ENCODE measurements at places on chromosomes 7 and 10. TPM values are rescaled to one million over a fixed set of nuclear protein-coding genes. Genes with fewer than 3 reads are reported as not detected.

Gene ADAP1
- total RNA-seq: 11.7 TPM

GRCh38 chr10:120286280-120286679, 170.7 kb upstream of the PLPP4 start:
- no peak overlapping the region for H3K27ac ChIP-seq
- H3K4me3 ChIP-seq: no peak overlapping the region
- H3K4me1 ChIP-seq: no peaks in the 10 kb centered on the region
- H3K27me3 ChIP-seq: no peaks in the 10 kb centered on the region
- no peaks in the 10 kb centered on the region for H3K36me3 ChIP-seq
- no peak for DNase-seq

- H3K36me3 ChIP-seq: no peaks in the 10 kb centered on the region
- H3K27me3 ChIP-seq: no peaks in the 10 kb centered on the region
- no peaks in the 10 kb centered on the region for H3K4me1 ChIP-seq
- no peak for DNase-seq
- H3K4me3 ChIP-seq: no peak overlapping the region
These were observed 62.6 kb downstream of the IKZF1 start for GRCh38 chr7:50367100-50367499.

DNA sequence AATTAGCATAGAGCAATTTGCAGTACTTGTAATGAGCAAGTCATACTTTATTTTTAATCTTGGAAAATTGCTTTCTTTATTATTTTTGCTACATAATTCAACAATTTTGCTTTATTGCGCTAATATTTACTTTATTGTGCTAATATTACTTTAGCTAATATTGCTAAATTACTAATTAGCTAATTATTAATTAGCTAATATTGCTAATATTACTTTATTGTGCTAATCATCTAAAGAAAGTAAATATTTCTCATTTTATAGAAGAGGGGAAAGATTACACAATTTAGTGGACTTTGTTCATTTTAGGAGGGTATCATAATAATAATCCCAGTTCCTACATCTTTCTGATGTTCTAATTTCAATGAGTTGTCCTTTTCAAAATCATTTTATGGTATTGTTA, 61.2 kb downstream of the RUNDC3B start:
- H3K4me3 ChIP-seq: no peak overlapping the region
- H3K27ac ChIP-seq: no peak overlapping the region
- DNase-seq: no peak
- H3K36me3 ChIP-seq: no peaks in the 10 kb centered on the region
- H3K27me3 ChIP-seq: no peaks in the 10 kb centered on the region

- no peaks in the 10 kb centered on the region for H3K4me1 ChIP-seq
- no peak overlapping the region for H3K27ac ChIP-seq
- no peak overlapping the region for H3K4me3 ChIP-seq
- no peaks in the 10 kb centered on the region for H3K27me3 ChIP-seq
- H3K36me3 ChIP-seq: no peaks in the 10 kb centered on the region
These were observed 5.3 kb downstream of the DDC start for GRCh38 chr7:50559881-50560280.

DNA sequence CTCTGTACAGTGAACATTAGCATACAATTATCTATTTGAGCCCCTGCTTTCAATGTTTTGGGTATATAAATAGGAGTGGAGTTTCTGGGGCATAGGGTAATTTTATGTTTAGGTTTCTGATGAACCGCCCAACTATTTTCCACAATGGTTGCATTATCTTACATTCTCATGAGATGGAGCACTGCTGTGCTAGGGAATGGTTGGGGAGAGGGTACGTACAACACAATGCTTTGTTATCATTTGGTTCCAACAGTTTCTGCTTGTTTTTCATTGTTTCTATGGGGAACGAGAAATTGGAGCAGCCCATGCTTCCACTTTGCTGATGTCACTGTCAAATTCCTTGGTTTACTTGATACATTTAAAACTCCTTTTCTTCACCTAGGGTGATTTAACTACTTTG, 1115.3 kb downstream of the REEP3 start:
- no peaks in the 10 kb centered on the region for H3K36me3 ChIP-seq
- no peaks in the 10 kb centered on the region for H3K27me3 ChIP-seq
- no peak overlapping the region for H3K27ac ChIP-seq
- H3K4me3 ChIP-seq: no peak overlapping the region
- H3K4me1 ChIP-seq: no peaks in the 10 kb centered on the region
- no peak for DNase-seq

Gene CHST12
- 18.6 TPM for total RNA-seq

- H3K4me3 ChIP-seq: no peak overlapping the region
- no peaks in the 10 kb centered on the region for H3K27me3 ChIP-seq
- no peak for DNase-seq
- H3K27ac ChIP-seq: no peak overlapping the region
- no peaks in the 10 kb centered on the region for H3K4me1 ChIP-seq
These were observed 222.0 kb downstream of the MAD1L1 start for GRCh38 chr7:2010551-2011265.

DNA sequence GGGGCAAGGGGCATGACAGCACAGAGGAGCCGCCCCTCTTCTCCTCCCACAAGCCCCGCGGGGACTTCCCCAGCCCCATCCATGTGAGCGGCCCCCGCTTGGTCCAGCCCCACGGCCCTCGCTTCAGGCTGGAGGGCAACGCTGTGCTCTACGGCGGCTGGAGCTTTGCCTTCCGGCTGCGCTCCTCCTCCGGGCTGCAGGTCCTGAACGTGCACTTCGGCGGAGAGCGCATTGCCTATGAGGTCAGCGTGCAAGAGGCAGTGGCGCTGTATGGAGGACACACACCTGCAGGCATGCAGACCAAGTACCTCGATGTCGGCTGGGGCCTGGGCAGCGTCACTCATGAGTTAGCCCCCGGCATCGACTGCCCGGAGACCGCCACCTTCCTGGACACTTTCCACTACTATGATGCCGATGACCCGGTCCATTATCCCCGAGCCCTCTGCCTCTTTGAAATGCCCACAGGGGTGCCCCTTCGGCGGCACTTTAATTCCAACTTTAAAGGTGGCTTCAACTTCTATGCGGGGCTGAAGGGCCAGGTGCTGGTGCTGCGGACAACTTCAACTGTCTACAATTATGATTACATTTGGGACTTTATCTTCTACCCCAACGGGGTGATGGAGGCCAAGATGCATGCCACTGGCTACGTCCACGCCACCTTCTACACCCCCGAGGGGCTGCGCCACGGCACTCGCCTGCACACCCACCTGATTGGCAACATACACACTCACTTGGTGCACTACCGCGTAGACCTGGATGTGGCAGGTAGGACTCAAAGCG, 5.1 kb downstream of the AOC1 start:
- no peaks in the 10 kb centered on the region for H3K36me3 ChIP-seq
- no peaks in the 10 kb centered on the region for H3K27me3 ChIP-seq
- no peak for DNase-seq
- no peak overlapping the region for H3K27ac ChIP-seq
- H3K4me1 ChIP-seq: no peaks in the 10 kb centered on the region

DNA sequence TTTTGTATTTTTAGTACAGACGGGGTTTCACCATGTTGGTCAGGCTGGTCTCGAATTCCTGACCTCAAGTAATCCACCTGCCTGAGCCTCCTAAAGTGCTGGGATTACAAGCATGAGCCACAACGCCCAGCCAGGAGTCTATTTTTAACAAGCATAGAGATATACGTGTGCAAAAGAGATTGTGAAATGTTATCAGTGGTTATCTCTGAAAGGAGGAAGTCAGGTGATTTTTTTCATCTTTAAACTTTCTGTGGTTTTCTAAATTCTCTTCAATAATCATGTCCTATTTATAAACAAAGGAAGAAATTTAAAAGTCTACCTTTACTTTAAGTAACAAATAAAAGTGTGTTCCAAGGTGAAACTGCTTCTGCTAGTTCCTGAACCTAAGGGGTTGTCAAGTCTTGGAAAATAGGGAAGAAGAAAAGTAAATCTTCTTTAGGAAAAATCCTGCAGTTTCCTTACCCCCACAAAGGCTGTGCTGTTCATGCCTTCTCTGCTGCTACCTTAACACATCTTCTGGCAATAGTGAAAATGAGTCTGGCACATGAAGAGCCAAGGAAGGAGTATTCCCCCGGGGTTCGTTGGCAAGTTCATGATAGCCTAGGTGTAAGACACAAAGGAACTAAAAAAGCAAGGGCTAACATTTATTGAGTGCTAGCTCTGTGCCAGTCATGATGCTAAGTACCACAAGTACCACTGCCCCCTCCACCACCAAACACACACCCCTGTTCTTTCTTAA, 51.1 kb downstream of the CYP26A1 start:
- H3K27ac ChIP-seq: no peak overlapping the region
- no peaks in the 10 kb centered on the region for H3K4me1 ChIP-seq
- H3K4me3 ChIP-seq: no peak overlapping the region
- no peaks in the 10 kb centered on the region for H3K27me3 ChIP-seq

- no peaks in the 10 kb centered on the region for H3K36me3 ChIP-seq
- no peak overlapping the region for H3K4me3 ChIP-seq
- no peak for DNase-seq
- H3K27ac ChIP-seq: peak overlapping the region; percentile 91
- no peaks in the 10 kb centered on the region for H3K27me3 ChIP-seq
- H3K4me1 ChIP-seq: peaks cover 38% of the 10 kb centered on the region
These were observed 725.1 kb downstream of the GRID1 start for GRCh38 chr10:85641479-85642009.

DNA sequence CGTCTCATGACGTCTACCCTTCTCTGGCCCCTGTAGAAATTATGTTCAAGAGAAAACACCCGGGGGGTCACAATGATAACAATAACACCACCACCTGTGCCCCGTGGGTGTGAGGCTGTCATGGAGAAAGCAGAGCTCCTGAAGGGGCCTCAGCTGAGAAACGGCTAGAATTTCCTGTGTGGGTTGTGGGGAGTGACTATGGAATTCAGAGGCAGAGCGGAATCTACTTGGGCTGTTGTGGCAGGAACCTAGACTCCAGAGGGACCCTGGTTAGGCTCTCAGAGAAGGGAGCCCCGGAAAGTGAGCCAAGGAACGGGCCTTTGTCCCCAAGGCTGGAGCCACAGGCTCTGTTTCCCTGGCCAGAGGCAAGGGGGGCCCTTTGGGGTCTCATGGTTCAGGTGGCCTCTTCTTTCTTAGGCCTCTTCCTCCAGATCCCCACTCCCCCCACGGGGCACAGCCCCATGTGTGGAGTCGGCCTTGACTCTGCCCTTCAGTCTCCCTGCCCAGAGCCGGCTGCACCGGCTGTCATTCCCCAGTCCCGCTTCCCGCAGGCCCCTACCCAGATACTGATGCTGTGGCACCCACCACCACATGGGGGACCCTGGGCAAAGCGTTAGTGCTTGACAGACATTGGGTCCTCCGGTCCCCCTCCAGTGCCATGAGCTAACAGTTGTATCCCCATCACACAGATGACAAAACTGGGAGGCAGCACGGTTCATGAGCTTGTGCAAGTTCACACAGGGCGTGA, 6.5 kb upstream of the GIMAP8 start:
- H3K4me1 ChIP-seq: peaks cover 12% of the 10 kb centered on the region
- no peaks in the 10 kb centered on the region for H3K36me3 ChIP-seq
- DNase-seq: no peak
- H3K4me3 ChIP-seq: no peak overlapping the region

Gene TDRD1
- 0.67 TPM for total RNA-seq

Gene SPAM1
- not detected for total RNA-seq

- no peaks in the 10 kb centered on the region for H3K27me3 ChIP-seq
- H3K4me3 ChIP-seq: no peak overlapping the region
- H3K4me1 ChIP-seq: no peaks in the 10 kb centered on the region
- DNase-seq: no peak
- no peak overlapping the region for H3K27ac ChIP-seq
These were observed 59.5 kb downstream of the LRRC18 start for GRCh38 chr10:48880016-48880705.

Gene SPACDR
- not detected for total RNA-seq

DNA sequence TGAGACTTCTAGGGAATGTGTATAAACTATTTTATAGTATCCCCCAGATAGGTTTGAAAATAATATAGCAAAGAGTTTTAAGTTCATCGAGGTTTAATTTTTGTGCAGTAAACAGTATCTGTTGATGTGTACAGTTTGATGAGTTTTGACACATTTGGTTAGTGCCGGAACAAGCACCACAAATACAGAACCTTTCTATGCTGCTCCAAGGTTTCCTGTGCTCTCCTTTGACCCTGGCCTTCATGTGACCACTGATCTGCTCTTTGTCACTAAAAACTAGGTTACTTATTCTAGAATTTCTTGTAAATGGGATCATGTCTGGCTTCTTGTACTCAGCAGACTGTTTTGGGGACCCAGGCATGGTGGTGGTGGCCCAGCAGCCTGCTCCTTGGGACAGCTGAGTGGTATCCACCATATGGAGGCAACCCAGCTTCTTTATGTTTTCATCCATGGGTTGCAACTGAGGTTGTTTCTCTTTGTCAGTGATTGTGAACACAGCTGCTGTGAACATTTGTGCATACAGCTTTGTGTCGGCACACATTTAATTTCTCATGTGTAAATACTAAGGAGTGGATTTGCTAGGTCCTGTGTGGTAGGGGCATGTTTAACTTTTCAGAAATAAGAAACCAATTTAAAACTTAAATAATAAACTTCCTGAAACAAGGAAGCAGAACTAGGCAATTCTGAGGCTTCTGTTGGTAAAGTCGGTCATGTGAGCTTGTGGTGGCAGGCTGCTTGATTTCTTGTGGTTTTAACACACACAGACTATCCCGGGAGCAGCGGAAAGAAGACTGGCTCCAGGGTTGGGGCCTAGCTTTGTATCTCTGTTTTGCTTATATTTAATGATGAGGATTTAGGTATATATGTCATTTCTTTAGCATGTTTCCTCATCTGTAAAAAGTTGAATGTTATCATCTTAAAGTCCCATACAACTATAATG, 219.4 kb downstream of the ABCA13 start:
- DNase-seq: peak; percentile 24
- no peak overlapping the region for H3K27ac ChIP-seq
- no peaks in the 10 kb centered on the region for H3K27me3 ChIP-seq
- peaks cover 14% of the 10 kb centered on the region for H3K4me1 ChIP-seq

Gene IQUB
- 11.3 TPM for total RNA-seq

GRCh38 chr7:24722386-24723177, 34.7 kb downstream of the GSDME start:
- DNase-seq: no peak
- H3K4me1 ChIP-seq: peaks cover 7% of the 10 kb centered on the region
- no peaks in the 10 kb centered on the region for H3K36me3 ChIP-seq
- H3K27ac ChIP-seq: no peak overlapping the region
- no peak overlapping the region for H3K4me3 ChIP-seq
- H3K27me3 ChIP-seq: no peaks in the 10 kb centered on the region

- H3K4me1 ChIP-seq: no peaks in the 10 kb centered on the region
- H3K4me3 ChIP-seq: no peak overlapping the region
- no peak overlapping the region for H3K27ac ChIP-seq
- H3K27me3 ChIP-seq: no peaks in the 10 kb centered on the region
- peak; percentile 80 for DNase-seq
These were observed 12.9 kb upstream of the FIGNL1 start for GRCh38 chr7:50463035-50463434.

Gene PDE6C
- total RNA-seq: not detected

DNA sequence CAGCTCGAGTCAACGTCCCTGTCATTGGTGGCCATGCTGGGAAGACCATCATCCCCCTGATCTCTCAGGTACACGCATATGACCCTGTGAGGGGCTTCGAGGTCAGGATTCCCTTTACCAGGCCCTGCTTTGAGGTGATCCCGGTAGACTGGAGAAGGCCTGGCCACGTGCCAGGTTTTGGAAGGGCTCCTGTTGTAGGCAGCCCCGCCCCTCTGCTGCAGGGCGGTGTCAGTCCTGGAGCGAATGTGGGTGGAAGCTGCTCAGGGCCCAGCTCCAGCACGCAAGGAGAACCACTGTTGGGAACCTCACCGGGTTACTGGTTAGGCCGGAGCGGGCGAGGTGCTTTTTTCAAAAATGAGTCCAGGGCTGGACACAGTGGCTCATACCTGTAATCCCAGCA, 15.6 kb downstream of the MDH2 start:
- peak; percentile 38 for DNase-seq
- H3K36me3 ChIP-seq: peaks cover 72% of the 10 kb centered on the region
- no peak overlapping the region for H3K27ac ChIP-seq
- H3K27me3 ChIP-seq: no peaks in the 10 kb centered on the region

Data from thyroid gland (tissue), 4 donors.